Fibroblast of skin of right biceps (primary cell): ENCODE measurements at places on chromosomes 1 and 21.

DNA sequence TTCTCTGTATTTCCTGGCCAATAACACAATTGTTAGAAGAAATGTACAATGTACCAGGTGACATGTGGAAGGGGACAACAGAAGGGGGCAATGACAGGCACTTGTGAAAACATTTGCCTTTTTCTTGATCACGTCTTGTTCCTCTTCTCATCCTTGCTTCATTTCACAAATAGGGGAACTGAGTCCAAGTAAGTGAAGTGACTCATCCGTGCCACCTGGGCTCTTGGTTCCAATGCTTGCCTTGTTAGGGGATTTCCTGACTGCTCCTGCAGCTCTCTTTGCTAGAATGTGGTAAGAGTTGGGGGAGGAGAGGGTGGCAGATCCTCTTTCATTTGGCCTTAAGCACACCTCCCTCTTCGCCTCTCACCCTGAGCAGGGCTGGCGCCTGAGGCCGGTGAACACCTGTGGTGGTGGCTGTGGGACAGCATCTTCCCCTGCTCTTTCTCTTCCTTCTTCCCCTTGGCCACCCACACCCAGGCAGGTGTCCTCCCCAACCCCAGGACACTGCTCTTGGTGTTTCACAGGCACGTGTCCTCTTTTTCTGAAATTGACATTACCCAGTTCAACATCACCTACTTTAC, 2.2 kb upstream of the RHEX start:
- DNase-seq: no peak

- DNase-seq: no peak
Observed at GRCh38 chr1:209641832-209642172, 10.4 kb downstream of the LAMB3 start.

DNA sequence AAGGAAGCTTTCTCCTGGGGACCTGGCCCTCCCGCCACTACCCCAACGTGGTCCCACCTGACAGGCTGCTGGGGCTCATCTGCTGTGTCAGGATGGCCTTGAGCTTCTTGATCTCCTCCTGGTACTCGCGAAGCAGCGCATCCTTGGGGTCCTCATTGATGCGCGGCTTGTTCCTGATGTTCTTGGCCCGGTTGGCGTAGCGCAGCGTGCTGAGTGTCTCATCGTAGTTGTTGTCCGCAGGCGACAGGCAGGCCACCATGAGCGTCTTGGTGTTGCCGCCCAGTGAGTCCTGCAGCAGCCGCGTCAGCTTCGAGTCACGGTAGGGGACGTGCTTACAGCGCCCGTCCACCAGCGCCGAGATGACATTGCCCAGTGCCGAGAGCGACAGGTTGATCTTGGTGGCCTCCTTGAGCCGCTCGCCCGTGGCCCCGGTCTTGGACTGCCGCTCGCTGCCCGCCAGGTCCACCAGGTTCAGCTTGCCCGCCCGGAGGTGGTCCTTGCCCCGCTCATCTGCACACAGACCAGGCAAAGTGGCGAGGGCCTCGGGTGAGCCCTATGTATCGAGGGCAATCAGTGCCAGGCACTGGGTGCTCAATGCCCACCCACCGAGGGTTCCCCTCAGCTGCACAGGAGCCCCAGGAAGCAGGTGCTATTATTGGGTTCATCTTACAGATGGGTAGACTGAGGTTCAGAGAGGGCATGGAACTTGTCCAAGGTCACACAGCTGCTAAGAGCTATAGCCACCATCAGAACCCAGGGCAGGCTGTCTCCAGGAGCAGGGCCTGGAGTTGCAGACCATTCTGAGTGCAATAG, 13.2 kb downstream of the KIF17 start:
- DNase-seq: no peak

DNA sequence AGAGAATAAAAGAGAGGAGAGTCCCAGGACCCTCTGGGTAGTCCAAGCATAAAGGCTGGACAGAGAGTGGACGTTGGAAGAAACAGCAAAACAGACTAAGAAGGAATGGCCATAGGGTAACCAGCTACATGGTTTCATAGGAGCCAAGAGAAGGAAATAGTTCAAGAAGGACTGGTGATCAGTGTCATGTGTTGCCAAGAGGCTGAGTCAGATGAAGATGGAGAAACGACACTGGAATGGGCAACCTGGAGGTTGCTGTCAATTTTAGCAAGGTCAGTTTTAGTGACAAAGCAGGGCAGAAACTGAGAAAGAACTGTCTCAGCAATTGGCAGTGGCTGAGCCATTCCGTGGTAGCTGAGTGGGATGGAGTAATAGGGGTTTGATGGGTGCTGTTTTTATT, 41.4 kb downstream of the HMGB4 start:
- DNase-seq: no peak

DNA sequence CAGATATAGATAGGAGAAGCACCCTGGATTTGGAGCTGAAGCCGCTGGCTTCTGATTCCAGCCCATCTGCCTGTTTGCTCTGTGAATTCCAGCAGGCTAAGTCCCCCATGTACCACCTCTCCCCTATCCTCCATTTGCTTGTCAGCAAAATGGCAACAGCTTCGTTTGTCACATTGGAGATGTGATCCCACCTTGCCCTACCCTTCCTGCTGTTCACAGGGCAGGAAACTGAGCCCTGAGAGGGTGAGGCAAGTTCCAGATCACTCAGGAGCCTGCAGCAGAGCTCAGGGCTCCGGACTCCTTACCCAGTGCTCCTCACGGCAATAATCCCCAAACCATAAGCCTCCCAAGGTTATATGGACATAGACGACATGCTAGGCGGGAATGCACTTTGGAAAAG, 14.9 kb downstream of the SLC2A1 start:
- DNase-seq: no peak

- peak; percentile 83 for DNase-seq
Observed at GRCh38 chr1:6275826-6276782, 15.2 kb upstream of the GPR153 start.

DNA sequence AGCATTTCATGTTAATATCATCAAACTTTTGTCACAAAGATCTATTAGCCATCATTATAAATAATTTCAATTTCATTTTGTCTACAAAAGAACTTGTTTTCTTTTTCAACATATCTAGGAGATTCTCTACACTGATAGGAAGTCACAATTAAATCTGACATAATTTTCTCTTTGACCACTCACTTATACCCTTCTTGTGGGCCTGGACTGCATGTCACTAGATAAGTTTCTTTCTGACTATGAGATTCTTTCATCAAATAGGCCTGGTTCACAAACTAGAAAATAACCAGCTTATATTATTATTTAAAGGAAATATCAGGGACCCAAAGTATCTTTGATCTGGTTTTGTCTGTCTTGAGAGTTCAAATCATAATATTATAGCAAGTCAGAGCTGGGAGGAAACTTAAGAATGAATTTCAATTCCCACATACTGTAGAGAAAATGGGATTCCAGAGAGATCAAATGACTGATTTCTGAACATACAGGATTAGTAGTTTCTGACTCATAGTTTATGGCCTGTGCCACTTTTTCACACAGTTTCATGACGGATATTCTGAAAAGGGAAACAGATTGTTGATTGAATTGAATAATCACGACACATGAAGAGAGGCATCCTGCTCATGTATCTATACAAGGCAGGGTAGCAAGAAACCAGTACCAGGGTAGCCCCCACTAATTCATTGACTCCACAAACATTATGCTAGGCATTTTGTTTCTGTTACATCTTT, 355.8 kb downstream of the GPATCH2 start:
- peak; percentile 83 for DNase-seq

DNA sequence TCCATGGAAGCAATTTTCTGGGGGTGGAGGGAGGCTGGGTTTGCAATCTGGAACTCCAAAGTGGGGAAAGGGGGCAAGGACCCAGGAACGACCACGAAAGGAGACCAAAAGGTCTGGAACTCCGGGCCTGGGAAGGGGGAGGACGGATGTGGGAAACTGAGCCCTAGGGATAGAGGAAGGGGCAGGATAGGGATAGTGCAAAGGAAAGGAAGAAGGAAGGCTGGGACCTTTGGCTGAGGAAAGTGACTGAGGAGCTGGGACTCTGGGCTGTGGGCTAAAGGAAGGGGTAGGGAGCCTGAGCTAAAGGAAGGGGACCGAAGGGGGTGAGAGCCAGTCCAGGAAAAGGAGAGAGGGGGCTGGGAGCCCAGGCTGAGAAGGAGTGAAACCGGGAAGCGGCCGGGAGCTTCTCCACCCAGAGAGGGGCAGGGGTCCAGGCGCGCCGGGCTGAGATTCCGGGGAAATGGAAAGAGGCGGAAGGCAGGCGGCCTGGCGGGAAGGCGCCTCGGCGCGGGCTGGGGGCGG, 395 bp downstream of the SLC9A1 start:
- DNase-seq: no peak
